CD4-positive, alpha-beta T cell treated with Interleukin-2 at 100 ng/mL for 4 hours (primary cell): ENCODE measurements at places on chromosomes 3 and 15.
A peak's percentile ranks its signal among the peaks of the same experiment; 100 is the strongest.

DNA sequence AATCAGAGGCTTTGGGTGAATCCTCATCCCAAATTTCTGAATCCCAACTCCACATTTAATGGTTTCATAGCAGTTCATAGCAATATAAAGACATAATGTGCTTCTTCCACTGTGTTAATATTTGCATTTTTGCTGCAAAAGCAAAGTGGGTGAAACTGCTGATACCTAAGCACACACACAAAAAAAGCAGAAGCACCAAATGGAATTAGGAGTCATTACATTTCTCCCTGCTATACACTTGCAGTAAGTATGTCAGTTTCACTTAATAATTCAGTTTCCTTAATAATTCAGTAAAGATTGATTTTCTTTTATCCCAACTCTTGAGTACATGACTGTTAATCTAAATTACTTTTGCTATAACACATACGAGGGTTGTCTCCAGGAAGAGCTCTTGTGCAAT, 48.9 kb upstream of the ALCAM start:
- DNase-seq, result no peak

- DNase-seq, result peak; percentile 27
These were observed 127.5 kb downstream of the BDH1 start for GRCh38 chr3:197428117-197428801.

- peak; percentile 71 for DNase-seq
These were observed 4.8 kb downstream of the LRRC58 start for GRCh38 chr3:120344349-120344748.

DNA sequence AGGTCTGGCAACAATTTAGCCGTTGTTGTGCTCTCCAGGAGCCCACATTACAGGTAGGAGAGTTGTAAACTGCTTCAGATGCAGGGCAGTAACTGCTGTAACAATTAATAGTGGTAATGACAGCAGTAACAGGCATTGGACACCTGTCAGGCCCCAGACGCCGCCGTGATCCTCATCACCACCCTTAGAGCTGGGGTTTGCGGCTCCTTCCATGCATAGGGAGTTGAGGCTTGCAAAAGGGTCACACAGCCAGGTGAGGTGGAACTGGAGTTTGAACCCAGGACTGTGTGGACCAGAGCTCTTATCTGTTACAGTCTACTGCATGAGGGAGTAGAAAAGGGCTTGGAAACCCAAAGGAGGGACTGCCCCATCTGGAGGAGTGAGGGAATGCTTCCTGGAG, 26.8 kb upstream of the NR2C2 start:
- no peak for DNase-seq

- no peak for DNase-seq
These were observed 148.4 kb downstream of the PGPEP1L start for GRCh38 chr15:98859149-98859548.

DNA sequence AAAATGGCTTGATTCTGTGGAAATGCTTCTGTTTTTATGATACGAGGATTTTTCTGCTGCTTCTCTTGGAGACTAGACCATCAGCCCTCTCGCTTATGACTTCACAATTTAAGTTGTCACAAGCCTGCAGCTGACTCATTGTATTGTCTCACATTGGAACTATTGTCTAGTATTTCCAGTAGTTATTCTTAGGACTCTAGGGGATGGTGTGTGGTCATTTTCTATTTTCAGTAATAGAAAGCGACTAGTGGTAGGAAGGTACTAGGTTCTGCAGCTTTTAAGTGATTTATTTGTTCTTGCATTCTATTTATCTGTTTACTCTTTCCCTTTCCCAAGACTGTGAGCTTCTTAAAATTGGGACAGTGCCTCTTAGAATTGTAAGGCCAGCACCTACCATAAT, 66.3 kb upstream of the CRTC3 start:
- no peak for DNase-seq

GRCh38 chr15:57100136-57100539, 181.7 kb downstream of the TCF12 start:
- DNase-seq, result no peak

- no peak for DNase-seq
These were observed 488.7 kb upstream of the TPRG1 start for GRCh38 chr3:188683032-188683521.

DNA sequence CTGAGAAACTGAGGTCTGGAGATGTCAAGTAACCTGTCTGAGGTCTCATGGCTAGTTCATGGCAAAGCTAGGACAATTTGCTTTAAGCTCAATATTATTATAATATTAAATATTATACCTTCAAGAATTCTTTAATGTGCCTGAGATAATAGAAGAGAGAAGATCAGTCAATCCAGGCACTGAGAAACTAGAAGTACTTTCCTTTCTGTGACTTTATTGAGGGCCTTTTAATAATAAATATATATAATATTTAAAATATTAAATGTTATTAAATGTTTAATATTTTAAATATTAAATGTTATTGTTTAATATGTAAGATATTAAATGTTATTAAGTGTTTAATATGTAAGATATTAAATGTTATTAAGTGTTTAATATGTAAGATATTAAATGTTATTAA, 144.3 kb upstream of the DNAJC19 start:
- no peak for DNase-seq

DNA sequence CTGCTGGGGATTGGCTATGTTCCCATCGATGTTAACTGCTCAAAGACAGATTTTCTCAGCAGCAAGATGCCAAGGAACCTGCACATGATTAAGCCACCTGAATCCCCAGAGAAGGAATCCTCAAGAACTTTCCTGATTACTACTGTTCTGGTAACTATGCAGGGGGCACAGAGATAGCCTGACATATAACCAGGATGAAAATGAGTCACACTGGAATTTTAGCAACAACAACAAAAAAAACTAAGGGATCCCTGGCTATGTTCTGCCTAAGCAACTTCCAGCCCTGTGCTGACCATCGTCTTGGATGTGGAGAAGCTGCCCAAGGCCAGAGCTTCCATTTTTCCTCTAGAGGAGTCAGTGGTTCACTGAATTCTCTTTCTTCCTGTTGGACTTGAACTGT, 13.8 kb downstream of the RIOX2 start:
- no peak for DNase-seq

- DNase-seq, result no peak
These were observed 20.7 kb downstream of the ZSCAN2 start for GRCh38 chr15:84621358-84621979.

DNA sequence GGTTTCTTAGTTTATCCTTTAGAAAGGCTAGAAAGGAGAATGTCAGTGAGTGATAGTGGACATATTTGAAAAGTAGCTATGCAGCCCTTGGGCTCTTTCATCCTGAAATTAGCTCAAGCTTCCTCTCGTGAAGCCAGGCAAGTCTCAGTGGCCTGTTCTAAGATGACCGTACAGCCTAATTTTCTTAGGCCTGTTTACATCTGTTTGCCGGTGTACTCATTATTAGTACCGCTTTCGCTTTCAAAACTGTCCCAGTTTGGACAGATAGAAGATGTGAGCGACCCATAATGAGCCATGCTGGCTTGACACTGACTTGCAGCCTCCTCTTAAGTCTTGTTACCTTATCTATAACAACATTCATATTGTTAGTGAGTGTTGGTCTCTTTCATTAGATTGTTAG, 5.7 kb upstream of the ARL14 start:
- no peak for DNase-seq

- no peak for DNase-seq
These were observed 185.9 kb downstream of the MEGF11 start for GRCh38 chr15:66067687-66068086.

DNA sequence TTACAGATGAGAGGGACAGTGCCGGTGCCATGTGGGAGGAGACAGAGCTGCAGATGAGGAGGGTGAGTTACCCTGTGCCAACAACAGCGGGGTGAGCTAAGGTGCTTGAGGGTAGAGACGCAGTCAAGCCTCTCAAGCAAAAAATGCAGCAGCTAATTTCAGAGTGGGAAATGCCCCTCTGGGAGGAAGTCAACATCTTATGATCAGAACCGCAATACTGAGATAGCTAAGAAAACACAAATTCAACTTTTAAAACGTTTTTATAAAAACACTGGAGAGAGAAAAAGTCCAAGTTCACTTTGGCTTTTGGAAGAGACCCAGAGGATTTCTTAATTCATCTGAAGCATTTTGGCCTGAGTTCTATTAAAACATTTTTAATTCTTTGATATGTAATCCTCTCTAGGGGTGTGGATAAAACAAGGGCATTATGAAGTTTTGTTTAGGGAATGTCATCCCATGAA, 319.2 kb downstream of the SLC9A9 start:
- DNase-seq, result no peak

DNA sequence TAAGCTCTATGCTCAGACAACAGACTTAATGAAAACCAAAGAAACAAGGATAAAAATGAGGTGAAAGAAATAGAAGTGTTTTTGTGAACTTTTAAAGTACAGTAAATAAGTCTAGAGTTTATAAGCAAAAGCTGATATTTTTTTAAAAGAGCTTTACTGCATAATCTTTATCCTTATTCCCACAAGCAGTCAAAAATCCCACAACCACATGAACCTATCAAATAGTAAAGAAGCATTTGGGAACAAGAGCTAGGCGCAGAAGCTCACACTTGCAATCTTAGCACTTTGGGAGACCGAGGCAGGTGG, 103.8 kb upstream of the TJP1 start:
- DNase-seq, result no peak

GRCh38 chr3:64008487-64009351, 14.6 kb downstream of the PSMD6 start:
- no peak for DNase-seq

DNA sequence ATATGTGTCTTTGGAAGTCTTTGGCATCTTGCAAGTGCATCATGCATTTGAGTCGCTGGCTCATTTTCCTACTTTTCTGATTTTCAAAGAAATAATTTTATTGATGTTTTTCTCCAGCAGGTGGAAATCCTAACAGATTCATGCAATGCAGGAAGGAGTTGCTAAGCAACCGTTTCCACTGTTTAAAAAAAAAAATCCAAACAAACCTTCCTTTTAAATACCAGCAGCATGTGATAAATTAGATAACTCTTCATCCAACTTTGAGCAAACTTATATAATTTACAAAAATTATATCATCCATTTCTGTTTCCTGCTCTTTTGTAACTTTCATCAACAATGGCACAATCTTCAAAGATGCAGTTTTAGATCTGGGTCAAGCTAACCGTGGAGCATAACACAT, 364.1 kb downstream of the MFSD1 start:
- no peak for DNase-seq

DNA sequence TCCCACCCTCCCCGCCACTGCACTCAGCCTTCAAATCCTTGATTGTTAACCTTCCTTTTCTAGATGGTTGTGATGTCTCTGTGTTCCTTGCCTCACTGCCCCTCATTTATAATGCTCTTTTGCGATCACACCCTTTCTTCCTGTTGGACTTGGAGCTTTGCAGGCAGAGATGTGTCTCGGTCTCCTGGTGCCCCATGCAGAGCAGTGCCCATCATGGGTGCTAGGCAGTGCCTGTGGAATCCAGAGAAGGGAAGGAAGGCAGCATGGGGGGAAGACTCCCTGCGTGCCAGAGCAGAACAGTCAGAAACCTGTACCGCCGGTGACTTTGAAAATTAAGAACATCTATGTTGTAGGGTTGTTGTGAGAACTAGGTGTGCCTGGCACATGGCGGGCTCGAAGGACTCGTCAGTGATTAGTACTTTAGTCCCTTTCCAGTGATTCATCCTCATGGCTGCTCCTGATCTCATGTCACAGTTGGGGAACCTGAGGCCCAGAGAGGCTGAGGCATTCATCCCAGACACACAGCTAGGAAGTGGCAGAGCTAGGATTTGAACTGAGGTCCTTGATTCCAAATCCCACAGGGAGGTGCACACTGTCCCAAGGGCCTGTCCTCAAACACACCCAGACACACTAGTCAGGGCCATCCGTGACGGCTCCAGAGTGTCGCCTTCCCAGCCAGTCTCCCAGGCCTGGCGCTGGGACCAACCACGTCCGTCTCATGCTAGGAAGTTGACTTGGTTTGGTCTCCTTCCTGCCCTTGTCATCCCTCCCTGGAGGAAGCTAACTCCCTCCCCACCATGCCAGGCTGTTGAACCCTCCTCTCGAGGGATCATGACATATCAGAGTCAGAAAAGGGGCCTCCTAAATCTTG, 58.3 kb downstream of the SMAD6 start:
- DNase-seq, result no peak

GRCh38 chr3:181105646-181106045, 116.1 kb upstream of the DNAJC19 start:
- no peak for DNase-seq

- DNase-seq, result no peak
These were observed 70.6 kb downstream of the GOLIM4 start for GRCh38 chr3:168025076-168025475.

- peak; percentile 18 for DNase-seq
These were observed 230.4 kb upstream of the BHLHE40 start for GRCh38 chr3:4748701-4749378.

- DNase-seq, result no peak
These were observed 44.4 kb downstream of the SPSB4 start for GRCh38 chr3:141095546-141095937.

DNA sequence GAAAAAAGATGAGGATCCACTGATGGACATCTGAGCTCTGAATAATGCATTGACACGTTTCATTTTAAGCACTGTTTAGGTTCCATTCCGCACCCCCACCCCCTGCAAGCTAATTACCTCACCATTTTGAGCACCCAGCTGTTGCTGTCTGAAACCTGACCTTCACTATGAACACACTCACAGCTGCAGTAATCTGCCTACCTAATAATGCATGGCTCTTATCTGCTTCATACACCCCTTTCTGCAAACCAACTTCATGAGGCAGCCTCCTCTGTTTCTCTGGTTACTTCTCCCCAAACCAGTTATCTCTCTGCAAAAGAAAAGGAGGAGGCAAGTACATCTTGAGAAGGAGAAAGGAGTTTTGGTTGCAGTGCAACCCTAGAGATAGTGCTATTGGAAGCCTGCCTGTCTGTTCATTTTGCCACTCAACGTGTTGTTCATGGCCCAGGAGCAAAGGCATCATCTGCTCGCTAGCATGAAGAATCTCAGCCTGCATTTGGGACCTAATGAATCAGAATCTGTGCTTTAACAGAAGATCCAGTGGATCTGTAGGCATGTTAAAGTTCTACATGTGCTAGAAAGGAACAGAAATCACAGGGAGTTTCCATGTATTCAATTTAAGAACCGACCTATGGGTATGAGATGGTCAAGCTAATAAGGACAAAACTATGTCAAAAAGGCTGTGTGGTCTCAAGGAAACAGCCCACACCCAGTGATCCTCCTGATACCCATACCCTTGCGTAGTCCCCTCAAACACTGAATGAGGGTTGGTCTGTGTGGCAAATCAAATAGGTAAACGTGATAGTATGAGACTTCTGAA, 87.2 kb downstream of the MB21D2 start:
- DNase-seq, result no peak

- DNase-seq, result no peak
These were observed 361.4 kb upstream of the IL12A start for GRCh38 chr3:159627229-159627628.

DNA sequence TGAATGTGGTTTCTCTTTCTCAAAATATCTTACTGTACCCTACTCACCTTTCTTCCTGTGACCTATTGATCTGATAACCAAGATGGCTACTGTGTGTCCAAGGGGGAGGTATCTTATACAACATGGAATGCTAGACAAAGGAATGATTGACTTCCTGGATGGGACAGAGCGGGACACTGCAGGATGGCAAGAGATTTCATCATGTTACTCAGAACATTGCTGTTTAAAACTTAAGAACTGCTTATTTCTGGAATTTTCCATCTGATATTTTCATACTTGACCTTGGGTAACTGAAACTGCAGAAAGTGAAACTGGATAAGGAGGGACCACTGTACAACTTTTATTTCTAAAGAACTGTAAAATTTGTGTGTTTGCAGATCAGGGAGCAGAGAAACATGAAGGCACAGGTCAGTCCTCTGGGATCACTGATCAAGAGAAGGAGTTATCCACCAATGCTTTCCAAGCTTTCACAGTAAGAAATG, 18.5 kb downstream of the CNOT10 start:
- DNase-seq, result no peak

GRCh38 chr3:36147934-36148558, 232.3 kb upstream of the STAC start:
- no peak for DNase-seq
